ENCODE measurements at places on chromosomes 3 and 15.

- no peak for DNase-seq
Measured at GRCh38 chr3:128844502-128844901, 34.9 kb upstream of the ACAD9 start.

GRCh38 chr15:38325648-38325990, 73.0 kb downstream of the SPRED1 start:
- DNase-seq, result no peak

DNA sequence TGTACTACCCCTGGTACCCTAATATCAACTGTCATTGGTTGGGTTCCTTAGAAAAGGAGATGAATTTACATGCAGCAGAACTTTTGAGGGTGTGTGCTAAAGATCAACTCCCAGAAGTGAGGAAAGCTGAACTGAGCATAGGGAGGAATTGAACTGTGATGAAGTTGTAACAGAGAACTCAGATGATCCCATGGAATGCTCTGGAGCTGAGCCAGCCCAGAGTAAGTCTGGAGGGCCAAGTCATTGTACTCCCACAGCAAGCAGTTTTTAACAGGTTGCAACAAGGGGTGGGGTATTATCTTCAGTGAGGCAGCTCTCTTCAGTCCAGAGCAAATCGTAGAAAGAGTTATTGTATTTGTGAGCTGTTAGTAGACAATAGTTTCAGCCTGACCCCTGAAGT, 572.3 kb downstream of the PYDC2 start:
- no peak for DNase-seq

DNA sequence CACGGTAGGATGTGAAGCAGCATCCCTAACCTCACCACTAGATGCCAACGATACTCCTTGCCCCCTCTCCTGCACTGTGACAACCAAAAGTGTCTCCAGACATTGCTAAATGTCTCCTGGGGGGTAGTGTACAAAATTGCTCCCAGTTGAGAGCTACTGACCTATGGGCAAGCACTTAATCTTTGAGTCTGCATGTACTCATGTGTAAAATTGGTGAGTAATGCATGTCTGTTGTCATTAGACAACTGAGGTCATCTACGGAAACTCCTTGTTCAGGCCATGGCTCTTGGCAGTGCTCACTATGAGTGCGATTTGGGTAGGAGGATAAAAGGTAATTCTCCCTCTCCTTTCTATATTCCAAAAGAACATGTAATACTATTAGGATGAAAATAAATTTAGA, 29.2 kb downstream of the PDHB start:
- DNase-seq, result no peak

- no peak for DNase-seq
Measured at GRCh38 chr3:135451037-135451785, 514.3 kb upstream of the PPP2R3A start.

GRCh38 chr3:145191543-145191942, 969.4 kb downstream of the PLOD2 start:
- no peak for DNase-seq

- no peak for DNase-seq
Measured at GRCh38 chr15:41331833-41332193, 578 bp downstream of the OIP5 start.
